ENCODE measurements at places on chromosomes 16 and 17.

- no peak for DNase-seq
These were observed 263.8 kb upstream of the ELAC2 start for GRCh38 chr17:13281626-13282025.

DNA sequence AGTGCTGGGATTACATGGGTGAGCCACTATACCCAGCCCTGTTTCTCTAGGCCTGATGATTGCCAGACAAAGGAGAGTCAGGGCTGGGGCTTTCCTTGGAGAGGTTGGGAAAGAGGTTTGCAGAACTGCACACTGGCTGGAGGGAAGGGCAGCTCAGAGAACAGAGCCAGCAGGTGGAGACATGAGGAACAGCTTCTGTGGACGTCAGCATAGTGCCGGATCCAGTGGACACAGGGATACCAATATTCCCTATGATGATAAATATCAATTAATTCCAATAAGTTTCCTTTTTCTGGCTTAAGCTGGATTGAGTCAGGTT, 43.2 kb upstream of the SCNN1B start:
- DNase-seq: no peak

DNA sequence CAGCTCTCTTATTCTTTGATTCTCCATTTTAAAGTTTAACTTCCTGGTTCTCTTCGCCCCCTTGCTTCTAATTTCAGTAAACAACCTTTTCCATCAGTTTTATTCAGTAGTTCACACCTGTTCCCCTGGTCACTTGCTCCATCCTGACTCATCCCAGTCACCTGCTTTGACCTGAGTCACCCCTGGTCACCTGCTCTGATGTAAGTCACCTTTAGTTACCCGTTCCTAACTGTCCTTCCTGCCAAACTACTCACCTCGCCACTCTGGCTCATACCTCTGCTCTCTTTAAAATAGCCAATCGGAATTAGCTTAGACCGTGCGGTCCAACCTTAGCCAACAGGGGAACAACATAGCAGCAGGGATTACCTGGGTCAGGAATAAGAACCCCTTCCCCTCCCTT, 4.7 kb upstream of the NLRC5 start:
- DNase-seq: no peak

DNA sequence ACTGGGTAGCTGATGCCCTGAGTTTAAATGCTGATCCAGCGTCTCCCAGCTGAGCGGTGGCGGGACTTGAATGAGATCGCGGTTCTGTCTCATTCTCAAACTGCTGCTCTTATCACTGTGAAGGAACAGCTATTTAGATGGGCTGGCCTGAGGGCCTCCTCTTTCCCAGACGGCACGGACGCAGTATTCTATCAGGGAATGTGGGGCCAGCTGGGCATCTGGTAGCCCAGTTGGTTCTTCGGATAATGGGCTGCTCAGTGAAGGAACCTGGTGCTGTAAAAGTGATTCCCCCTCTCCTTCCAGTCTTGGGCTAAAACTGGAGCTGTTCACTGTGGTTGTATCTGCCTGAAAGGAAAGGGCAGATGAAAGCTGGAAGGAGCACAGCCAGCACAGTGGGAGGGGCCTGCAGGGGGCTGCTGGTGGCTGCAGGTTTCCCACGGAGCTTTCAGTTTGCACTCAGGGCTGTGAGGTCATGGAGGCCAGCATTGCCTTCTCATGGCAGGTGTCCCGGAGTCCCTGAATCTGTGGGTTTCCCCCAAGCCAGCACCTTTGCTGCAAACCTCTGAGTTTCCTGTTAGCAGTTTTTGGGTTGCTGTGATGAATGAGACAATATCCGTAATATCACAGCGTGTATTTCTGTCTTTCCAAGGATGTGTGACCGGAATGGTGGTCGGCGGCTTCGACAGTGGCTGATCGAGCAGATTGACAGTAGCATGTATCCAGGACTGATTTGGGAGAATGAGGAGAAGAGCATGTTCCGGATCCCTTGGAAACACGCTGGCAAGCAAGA, 3.6 kb downstream of the IRF8 start:
- DNase-seq: no peak

- DNase-seq: no peak
These were observed 134.7 kb downstream of the ANKRD11 start for GRCh38 chr16:89355686-89356085.

- DNase-seq: no peak
These were observed 52.1 kb upstream of the SLC12A3 start for GRCh38 chr16:56812884-56813283.

GRCh38 chr17:17201907-17202306, 4.2 kb downstream of the PLD6 start:
- DNase-seq: no peak

Data from stimulated activated CD4-positive, alpha-beta T cell treated with anti-CD3 and anti-CD28 coated beads, TNF-alpha, amount 100 ng/mL, for 4 hours (primary cell).